HS-5 (cell line): ENCODE measurements at places on chromosomes 7 and 10.

DNA sequence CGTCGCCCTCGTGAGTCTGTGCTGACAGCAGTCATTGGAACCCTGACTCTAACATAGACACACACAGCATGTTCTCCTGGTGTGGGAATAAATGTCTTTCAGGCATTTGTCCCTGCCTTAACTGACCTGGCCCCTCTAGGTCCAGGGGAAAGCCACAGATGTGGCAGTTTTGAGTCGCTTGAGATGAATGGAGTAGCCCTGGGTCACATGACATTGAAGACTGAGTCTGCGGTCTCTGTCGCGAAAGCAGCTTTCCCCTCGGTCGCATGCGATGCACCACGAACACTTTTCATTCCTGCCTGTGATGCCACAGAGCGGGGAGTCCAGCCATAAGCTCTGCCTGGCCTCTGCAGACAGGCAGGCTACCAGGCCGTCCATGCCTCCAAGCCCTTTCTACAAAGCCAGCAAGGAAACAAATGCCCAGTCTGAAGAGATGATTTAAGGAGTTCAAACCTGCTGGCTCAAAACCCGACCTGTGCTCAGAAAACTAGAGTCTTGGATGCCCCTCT, 172.3 kb downstream of the WDR37 start:
- no peak for DNase-seq

DNA sequence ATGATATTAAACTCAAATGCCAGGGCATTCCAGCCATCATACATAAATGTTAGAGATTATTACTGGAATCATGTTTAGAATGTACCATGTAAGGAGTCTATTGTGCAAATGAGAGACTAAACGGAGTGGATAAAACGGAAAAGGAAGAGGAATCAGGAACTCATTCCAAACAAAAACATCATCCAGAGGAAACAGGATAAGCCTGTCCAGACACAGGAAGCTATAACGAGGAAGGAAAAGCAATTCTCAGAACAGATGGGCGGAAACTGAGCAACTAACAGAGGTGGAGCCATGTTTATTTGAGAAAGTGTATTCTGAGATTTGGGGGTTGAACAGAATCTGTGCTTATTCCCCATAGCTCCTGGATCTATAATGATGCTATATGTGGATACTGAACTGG, 52.3 kb upstream of the TRIM24 start:
- no peak for DNase-seq

- DNase-seq = no peak
Measured at GRCh38 chr7:109125001-109125400, 555.3 kb downstream of the DNAJB9 start.

GRCh38 chr10:124992462-124993344, 50.8 kb downstream of the ZRANB1 start:
- no peak for DNase-seq

GRCh38 chr7:32257621-32258020, 187.4 kb upstream of the PDE1C start:
- no peak for DNase-seq

GRCh38 chr10:103373544-103373943, 5.8 kb downstream of the TAF5 start:
- DNase-seq = no peak

DNA sequence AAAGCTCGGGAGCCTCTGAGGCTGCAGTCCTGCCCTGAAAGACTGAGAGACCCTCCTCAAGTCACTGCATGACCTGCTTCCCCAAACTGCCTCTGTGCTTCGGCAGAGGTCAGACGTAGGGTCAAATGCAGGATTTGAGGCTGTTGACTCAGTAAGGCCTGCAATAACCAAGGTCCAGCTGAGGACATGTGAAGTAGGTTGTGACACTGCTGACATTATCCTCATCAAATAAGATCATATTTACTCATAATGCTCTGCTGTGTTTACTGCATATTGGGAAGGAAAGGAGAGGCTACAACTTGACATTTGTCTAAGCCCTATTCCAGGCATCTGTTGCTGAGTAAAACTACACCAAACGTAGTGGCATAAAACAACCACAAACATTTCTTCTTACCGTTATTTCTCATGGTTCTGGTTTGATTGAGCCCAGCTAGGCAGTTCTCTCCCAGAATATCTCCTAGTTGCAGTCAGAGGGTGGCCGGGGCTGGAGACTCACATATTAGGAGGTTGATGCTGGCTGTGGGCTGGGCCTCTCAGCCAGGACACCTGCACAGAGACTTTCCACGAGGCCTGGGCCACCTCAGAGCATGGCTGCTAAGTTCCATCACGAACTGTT, 122.1 kb upstream of the STK17A start:
- DNase-seq = no peak

- no peak for DNase-seq
Measured at GRCh38 chr7:106331441-106332175, 46.8 kb upstream of the NAMPT start.

DNA sequence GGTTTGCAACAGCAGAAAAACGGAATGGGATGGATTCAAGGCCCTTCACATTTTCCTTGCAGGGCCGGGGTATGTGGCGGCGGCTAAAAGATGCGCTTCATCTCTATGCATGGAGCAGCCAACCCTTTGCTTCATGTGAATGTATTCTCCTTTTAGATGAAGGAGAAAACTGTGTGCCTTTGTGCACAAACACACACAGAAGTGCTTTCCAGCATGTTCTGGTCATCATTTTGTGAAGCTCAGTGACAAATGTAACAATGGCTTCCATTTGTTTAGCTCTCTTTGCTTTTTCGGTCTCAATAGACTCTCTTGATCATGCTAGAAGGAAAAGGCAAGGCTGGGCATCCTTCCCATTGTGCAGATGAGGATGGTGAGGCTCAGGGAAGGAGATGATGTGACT, 161.7 kb upstream of the MKI67 start:
- no peak for DNase-seq

GRCh38 chr7:83415840-83416239, 233.1 kb downstream of the SEMA3E start:
- DNase-seq = no peak

DNA sequence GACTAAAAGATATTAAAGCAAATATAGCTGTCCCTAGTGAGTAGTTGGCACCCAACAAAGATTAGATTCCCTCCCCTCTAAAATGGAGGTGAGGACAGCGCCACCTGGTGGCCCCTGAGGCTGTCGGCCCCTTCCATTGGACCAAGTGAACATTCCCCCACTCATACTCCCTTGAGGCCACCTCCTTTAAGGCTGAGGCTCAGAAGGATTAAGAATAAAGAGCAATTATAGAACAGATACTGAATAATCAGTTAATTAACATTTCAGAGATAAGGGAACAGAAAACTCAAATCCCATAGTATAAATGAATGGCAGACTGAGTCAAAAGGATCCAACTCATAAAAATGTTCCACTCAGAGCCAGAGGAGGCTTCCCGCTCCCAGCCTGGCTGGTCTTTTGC, 130.4 kb upstream of the GHITM start:
- no peak for DNase-seq

- no peak for DNase-seq
Measured at GRCh38 chr10:32166365-32166764, 110.1 kb upstream of the KIF5B start.

- DNase-seq = peak; percentile 53
Measured at GRCh38 chr10:62025901-62026879, 124.7 kb downstream of the ARID5B start.

- peak; percentile 2 for DNase-seq
Measured at GRCh38 chr10:37975401-37975991, 951 bp downstream of the ZNF25 start.

DNA sequence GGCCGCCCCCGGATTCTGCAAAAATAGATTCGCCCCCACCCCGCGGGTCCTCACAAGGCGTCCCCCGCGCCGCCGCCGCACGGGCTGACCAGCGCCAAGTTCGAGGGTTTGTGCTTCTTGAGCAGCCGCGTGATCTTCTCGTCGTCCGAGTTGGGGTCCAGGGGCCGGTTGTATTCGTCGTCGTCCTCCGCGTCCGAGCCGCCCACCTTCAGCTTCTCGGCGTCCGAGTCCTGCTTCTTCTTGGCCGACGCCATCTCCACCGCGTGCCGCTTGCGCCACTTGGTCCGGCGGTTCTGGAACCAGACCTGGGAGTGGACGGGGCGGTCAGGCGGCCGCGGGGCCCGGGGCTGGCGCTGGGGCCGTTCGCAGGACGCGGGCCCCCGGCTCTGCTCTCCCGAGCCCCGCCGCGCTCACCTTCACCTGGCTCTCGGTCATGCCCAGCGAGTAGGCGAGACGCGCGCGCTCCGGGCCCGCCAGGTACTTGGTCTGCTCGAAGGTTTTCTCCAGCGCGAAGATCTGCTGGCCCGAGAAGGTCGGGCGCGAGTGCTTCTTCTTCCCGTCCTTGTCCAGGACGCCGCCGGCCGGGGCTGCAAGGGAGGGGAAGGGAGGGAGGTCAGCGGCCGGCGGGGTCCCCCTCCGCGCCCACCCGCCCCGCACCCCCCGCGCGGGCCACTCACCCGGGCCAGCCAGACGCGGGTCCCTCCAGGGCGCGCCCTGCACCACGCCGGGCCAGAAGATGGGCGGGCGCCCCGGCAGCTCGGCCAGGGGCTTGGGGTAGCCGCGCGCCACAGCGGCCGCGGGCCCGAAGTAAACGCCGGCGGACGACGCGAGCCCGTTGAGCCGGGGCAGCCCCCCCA, 853 bp downstream of the NKX6-2 start:
- DNase-seq = no peak

GRCh38 chr10:94006591-94007550, 13.1 kb downstream of the PLCE1 start:
- peak; percentile 88 for DNase-seq

- no peak for DNase-seq
Measured at GRCh38 chr7:45456105-45456504, 118.1 kb upstream of the ADCY1 start.

DNA sequence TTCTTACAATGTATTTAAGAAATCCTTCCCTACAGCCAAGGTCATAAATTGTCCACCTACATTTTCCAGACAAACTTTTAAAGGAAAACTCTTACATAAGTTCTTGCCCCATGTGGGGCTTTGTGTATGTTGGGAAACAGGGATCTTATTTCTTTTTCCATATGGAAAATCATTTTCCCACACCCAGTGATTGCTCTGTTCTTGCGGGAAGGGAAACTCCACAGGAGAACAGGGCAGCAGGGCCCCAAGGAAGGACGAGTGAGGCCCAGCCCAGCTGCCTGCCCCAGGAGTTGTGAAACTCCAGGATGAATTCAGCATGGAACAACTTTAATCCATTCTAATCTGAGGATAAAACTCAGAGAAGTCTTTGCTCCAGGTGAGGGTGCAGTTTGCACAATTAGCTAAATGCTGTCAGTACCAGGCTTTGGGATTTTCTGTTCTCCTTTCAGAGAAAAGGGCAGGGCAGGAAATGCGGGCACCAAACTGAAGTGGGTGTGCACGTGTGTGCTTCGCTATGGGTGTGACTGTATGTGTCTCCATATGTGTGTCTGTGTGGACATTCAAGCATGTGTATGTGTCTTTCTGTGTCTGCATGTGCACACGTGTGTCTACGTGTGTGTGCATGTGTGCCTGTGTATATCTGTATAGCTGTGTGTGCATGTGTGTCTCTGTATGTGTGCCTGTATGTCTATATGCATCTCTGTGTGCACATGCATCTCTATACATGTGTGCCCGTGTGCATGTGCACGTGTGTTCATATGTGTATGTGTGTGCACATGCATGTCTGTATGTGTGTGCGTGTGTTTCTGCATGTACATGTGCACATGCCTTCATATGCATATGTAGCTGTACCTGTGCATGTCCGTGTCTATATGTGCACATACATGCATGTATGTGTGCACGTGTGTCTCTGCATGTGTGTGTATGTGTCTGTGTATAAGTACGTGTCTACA, 102.0 kb upstream of the FAM20C start:
- DNase-seq = peak; percentile 59

- DNase-seq = no peak
Measured at GRCh38 chr7:7706101-7706511, 12.3 kb downstream of the RPA3 start.

- no peak for DNase-seq
Measured at GRCh38 chr10:88108115-88108610, 244.7 kb downstream of the PTEN start.

DNA sequence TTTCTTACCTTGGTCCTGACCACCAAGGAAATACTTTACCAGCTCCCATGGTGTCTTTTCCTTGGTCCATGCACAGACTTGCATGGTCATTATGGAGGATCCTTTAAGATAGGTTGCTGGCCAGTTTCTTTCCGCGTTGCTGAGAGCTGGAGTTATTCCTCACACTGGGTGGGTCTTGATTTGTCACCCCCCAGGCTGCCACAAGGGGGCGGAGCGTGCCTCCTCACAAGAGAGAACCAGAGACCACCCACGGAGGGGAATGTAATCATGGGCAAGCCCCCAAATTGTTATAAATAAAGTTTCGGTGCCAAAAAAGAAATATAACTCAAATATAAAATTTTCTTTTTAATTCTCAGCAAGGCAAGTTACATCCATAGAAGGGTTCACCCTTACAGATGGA, 10.5 kb upstream of the TRIM24 start:
- DNase-seq = no peak

- no peak for DNase-seq
Measured at GRCh38 chr10:94376865-94377264, 14.1 kb upstream of the NOC3L start.

DNA sequence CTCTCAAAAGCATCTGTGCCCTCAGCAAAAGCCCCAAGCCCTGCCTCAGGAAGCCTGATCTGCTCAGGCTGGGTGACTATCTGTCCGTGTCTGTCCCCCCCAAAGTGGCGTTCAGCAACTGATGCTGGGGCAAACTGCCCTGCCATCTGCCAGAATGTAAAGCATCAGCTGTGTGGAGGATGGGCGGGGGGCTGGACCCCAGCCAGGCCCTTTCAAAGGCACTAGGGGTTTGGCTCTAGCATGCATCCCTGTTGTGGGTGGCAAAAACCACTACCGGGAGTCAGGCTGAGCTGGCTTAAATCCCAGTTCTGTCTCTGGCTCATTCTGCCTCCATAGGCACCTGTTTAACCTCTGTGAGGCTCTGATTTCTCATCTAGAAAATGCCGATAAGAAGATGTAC, 35.5 kb downstream of the GPRIN2 start:
- no peak for DNase-seq

DNA sequence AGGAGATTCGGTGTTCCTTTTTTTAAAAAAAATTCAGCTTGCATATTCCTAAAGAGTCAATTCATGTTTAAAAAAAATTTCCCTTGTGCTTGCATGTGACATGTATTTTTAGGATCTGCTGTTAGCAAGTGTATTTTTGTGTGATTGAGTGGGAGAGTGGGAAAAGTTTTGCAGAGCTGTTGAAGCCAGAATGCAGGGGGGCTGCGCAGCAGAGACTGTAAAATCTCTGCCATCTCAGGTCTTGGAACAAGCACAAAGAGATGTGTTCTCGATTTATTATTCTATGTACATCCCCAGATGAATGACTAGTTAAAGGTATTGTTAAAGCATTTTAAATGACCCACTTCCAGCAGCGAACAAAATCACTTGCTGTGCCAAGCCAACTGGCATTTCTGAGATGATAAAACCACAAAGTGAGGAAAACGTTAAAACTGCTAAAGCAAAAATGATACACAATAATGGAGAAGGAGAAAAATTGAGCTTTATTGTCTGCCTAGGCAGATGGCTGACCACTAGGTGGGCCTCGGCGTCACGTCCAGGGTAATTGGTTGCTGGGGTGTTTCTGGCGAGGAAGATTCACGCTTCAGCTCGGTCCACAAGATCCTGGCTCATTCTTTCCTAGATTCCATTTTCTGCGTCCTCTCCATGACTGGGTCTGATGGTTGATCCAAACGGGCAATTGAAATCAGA, 67.0 kb upstream of the ATRNL1 start:
- no peak for DNase-seq
